ENCODE measurements at places on chromosomes 4 and X. TPM values are rescaled to one million over a fixed set of nuclear protein-coding genes. Genes with fewer than 3 reads are reported as not detected.

The SHROOM2 gene
- total RNA-seq, result not detected

The CSAG1 gene
- total RNA-seq, result not detected

The TMPRSS11D gene
- total RNA-seq, result not detected

The TLR6 gene
- total RNA-seq, result 3.8 TPM

The GPR34 gene
- total RNA-seq, result 0.58 TPM

The DDX53 gene
- not detected for total RNA-seq

The TRIM75 gene
- total RNA-seq, result not detected

GRCh38 chr4:139817657-139818452 lies 152.2 kb downstream of the MGST2 start:
- no peak for DNase-seq

DNA sequence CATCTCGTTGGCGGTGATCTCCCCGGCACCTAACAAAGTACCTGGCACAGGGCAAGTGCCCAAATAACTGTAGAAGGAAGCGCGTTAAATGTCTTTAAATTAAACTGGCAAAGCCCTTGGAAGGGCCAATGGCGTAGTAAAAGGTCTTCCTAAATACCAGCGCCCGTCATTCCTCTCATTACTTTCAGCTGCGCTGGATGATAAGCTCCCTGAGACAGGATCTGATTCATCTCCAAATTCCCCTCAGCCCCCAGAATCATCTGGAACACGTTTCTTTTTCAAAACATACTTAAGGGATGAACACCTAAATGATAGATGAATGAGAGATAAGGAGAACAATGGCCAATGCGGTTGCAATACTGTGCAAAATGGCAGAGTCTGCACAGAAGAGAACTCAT lies 95.1 kb downstream of the AFAP1 start:
- DNase-seq, result no peak

GRCh38 chr4:2132438-2132837 lies 73.3 kb downstream of the NAT8L start:
- DNase-seq, result no peak

GRCh38 chrX:80511969-80512760 lies 91.9 kb downstream of the TENT5D start:
- no peak for DNase-seq

DNA sequence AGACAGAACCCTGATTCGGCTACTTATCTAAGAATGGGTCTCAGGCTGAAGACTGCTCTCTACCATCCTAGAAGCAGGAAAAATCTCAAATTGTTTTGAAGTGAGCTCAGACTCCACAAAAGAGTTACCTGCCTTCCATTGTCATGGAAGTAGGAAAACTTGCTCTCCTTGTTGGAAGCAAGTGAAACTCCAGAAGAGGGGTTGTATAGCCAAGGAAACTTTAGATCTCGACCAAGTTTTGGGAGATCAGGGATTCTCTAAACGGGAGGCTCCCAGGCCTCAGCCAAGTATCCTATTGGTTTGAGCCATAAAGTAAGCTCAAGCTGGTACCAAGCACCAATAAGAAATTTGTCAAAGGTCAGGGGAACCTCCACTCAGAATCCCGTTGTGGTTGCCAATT lies 9.2 kb upstream of the FHDC1 start:
- DNase-seq, result no peak

DNA sequence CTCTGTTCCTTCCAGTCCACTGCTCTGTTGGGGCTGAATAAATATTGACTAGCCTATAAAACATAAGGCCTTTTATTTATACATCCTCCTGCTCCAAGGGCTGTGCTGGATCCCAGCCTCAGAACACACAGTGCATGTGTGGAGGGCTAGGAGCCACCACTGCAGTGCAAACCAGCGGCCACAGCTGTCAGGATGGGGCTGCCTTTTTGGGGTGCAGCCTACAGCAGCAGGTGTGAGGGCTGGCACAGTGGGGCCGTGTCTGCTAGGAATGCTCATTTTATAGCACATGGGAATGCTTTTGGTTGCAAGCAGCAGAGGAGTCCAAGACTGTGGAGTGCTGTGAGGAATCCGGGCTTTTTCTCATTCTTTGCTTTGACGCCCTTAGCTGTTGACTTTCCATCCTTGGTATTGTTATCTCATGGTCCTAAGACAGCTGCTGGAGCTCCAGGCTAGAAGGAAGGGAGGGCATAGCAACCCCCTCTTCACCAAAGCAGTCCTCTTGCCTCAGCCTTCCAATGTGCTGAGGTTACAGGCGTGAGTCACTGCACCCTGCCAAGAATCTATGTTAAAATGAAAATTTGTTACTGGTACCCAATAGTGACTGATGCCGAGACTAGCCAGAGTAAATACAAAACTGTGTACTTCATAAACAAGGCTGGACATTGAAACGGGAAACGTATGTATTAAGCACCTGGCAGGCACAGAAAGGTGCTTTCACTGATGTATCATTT lies 334.3 kb upstream of the GATB start:
- no peak for DNase-seq

DNA sequence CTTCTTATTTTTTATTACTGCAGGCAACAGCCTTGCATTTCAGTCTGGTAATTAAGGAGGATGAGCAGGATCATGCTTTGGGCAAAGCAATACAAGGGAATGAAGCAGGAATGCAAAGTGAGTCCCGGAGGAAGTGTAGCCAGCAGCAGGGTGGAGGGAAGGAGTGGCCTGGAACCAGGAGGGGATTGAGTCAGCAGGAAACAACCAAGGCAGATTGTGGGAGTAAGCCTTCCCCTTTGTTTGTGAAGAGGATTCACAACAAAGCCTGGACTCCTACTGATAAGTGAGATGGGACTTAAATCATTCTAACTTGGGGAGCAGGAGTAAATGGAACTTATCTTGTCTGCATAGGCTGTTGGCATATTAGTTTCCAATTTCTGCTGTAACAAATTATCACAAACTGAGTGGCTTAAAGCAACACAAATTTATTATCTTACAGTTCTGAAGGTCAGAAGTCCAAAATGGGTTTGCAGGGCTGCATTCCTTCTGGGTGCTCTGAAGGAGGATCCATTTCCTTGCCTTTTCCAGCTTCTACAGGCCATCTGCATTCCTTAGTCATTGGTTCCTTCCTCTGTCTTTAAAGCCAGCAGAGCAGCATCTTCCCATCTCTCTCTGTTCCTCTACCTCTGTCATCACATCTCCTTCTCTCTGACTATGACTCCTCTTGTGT lies 93.2 kb upstream of the AP1S2 start:
- DNase-seq, result no peak

DNA sequence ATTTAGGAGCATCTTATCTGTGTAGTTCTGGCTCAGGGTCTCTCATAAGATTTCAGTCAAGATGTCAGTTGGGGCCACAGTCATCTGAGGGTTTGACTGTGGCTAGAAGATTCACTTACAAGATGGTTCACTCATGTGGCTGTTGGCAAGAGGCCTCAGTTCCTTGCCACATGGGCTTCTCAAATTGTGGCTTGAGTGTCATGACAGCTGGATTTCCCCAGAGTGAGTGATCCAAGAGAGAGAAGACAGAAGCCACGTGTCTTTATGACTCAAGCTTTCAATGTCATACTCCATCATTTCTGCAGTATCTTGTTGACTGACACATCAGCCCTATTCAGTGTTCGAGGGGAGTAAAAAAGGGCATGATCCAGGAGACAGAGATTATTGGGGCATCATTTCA lies 131.3 kb upstream of the AP1S2 start:
- DNase-seq, result peak; percentile 29

GRCh38 chr4:6889736-6890324 lies 19.8 kb upstream of the TBC1D14 start:
- no peak for DNase-seq

DNA sequence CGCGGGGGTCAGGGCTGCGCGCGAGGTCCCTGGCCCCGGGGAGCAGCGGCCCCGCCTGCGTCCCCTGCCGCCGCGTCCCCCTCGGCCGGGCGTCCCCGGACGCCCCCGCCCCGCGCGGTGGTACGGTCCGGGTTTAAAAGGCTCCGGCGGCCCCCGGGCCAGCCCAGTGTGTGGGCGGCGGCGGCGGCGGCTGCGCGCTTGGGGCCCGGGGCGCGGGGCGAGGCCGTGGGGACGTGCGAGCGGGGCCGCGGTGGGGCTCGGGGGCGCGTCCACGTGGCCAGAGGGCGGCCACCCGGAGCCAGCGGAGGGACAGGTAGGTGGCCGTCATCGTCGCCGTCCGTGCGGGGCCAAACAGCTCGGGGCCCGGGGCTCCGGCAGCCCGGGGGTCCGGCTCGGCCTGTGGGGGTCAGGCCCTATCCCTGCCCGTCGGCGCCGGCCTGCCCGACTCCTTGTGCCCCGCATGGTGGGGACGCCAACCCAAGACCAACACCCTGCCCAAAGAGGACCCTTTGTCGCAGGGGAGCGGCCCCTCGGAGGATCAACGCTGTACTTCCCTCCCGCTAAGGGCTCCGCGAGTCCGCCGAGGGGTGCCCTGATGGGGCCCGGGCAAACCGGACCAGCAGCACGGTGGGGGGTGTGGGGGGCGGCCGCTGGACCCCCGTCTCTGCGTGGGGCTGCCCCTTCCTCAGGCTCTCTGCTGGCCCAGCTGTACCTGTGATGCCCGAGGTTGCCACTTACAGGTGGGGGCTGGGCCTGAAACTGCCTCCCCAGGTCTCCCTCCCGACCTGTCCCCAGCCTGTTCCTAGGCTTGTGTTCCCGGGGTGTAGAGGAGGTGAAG lies at the start of gene PLXNA3:
Gene PLXNA3, plus strand, starts transcription at position 166 of the 838 bp plus-strand sequence. CDS start 1,903 bp downstream, outside the sequence.
- DNase-seq, result peak; percentile 73

DNA sequence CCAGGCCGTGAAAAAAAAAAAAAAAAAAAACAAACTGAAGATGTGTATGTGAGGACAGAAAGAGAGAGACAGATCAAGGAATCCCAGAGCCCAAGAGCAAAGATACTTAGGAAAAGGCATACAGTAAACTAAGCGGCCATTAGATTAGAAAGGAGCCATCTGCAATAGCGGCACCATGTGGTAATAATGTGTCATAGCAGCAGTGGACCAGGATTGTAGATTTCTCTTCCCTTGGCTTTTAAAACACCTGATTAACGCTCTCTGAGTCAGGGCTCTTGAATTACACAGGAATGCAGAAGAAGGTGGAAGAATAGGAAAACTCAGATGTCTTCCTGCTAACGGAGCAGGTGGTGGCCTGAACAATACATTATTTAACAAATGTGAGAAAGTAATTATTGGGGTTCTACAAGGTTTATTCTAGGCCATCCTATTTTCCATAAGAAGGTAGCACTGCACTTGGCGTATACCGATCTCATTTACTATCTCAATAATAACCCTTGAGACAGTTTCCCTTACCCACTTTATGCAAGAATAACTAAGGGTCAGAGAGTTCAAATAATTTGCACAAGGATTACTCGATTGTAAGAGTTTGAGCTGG lies 182.7 kb downstream of the KCNIP4 start:
- DNase-seq, result peak; percentile 9

GRCh38 chrX:23003116-23003515 lies 3.4 kb downstream of the DDX53 start:
- no peak for DNase-seq

GRCh38 chr4:55440786-55441185 lies 45.0 kb downstream of the TMEM165 start:
- no peak for DNase-seq

DNA sequence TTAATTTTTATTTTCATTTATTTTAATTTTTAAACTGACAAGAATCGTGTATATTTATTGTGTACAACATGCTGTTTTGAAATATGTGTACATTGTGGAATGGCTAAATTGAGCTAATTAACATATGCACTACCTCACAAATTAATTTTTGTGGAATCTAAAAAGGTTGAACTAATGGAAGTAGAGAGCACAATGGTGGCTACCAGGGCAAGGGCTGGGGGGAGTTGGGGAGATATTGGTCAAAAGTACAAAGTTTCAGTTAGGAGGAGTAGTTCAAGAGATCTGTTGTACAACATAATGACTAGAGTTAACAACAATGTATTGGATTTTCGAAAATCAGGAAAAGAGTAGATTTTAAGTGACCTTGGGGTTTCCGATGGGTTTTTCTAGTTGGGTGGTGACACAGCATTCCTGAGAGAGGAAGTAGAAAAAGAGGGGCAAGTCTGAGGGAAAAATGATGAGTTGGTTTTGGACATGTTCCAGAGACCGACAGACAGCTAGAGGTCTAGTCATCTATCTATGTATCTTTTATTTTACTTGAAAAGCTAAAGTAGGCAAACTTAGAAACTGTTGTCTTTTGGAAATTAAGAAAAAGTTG lies 23.2 kb downstream of the APOO start:
- DNase-seq, result no peak

- DNase-seq, result peak; percentile 2
Measured at GRCh38 chrX:13131396-13132137, 87.1 kb upstream of the FAM9C start.

- no peak for DNase-seq
Measured at GRCh38 chr4:85446141-85446861, 28.6 kb upstream of the ARHGAP24 start.

DNA sequence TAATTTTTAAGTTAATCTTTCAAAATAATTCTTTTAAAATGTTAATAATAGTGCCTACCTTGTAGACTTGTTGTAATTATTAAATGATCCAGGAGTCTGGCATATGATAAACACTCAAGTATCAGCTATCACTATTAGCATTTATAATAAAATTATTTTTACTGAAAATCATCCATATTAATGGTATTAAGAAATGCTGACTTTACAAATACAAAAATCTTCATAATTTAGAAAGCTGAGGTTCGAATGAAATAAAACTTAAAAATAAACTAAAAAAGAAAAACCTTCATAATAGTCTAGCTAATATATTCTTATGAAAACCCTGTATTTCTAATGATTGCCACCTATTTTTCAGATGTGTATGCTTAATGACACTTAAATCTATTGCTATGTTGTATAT lies 5.2 kb downstream of the MGARP start:
- DNase-seq, result no peak

DNA sequence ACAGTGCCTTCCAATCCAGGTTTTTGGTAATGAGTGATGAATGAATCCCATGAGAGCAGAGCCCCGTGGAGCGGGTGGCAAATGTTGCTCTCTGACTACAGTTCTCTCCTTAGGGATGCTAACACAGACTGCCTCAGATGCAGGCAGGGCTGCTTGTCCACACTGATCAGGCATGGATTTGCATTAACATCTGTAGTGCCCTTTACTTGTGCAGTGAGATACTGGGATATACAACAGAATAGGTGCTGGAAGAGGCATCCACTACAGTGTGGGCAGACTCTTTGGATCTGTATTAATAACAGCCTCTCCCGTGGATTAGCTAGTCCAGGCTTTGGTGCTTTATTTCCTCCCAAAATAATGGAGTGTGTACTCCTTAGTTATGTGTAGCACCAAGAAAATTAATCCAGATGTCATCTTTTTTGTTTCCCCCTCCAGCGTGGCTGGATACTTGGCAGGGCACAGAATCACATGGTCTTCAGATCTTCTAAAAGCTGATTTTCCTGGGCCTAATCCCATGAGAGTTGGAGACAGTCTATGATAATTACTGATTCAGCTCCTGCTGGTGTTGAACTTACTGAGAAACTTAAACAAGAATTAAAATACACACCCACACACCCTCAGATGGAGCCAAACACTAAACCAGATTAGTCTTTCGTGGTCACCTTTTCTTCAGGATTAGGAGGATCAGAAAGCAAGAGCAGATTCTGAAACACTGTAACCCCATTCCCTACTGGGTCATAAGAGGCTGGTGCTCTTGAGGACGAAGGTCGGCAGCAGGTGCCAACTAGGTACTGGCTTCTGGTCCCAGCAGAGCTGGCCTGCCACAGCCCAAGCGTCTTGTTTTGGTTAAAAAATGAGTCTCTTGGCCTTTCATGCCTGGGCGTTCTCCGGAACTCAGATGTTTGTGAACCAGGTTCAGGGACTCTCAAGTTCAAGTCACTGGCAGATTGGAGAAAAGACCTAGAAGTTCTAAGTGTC lies 23.1 kb upstream of the NAP1L5 start:
- DNase-seq, result no peak
